ENCODE measurements at places on chromosomes 3 and 15. TPM values are rescaled to one million over a fixed set of nuclear protein-coding genes. Genes with fewer than 3 reads are reported as not detected.

NUP210 gene
- total RNA-seq = 83.4 TPM

IFT80 gene
- 10.1 TPM for total RNA-seq

DNA sequence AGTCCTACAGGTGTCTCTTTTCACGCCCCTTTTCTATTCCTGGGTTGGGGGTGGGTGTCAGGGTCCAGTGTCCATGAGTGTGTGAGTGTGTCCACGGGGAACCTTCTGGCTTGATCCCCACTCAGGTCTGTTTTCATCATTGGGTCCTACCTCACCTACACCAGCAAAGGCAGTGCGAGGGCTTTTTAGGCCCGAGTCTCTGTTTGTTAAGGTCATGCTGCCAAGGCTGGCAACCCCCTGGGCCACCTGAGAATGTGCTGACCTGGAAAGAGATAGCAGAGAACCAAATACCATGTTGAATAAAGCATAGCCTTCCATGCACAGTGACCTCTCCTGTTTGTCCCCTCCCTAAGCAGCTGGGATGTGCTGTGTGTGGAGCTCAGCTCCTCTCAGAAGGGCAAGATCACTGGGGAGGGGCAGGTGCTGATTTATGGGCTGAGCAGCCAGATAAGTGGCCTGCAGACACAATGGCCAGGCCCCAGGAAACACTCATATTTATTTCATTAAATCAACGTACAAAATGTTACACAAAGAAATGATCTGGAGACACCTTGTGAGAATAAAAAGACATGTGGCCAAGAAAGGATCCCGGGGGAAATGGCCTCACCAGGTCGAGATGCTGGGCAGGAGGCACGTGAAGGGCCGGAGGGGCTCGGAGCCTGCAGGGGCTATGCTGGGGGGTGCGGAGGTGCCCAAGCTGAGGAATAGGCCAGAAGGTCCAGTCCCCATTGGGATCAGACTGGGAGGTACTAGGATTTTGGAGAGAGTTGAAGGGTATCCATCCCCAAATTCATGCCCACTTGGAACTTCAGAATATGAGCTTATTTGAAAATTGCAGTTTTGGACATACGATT is 36.1 kb downstream of the RAB6B start:
- no peak for DNase-seq

DNA sequence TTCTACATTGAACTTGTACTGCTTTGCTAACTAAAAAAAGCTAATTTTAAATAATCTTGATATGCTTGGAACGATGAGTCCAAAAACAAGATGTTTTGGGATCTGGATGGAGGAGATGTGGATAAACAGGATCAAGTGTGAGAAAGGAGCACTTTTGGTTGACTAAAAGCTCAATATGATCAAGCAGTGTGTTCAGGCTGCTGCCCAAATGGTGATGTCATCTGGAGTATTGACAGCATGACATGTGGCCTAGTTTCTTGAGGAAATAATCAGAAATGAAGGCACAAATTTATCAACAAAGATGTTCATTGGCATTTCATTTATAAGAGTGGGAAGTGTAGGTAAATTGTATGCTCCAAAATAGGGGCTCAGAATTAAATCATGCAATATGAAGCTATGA is 161.2 kb downstream of the SOX2 start:
- DNase-seq = no peak

DNA sequence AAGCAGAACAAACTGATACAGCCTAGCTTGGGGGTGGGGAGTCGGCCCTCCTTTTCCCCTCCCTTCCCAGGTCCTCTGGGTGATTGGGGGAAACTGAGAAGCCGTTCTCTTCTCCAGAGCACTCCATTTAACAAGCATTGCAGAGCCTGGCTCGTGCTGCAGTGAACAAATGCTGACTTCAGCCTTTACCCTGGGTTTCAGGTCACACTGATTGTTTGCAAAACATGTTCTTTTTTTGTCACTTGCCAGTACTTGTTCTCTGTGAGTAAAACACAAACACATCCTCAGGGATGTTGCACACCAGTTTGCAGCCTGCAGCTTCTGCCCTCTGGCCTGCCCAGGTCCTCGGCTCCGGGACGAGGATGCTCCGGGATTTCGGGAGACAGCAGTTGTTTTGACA is 132.8 kb downstream of the PGPEP1L start:
- DNase-seq = no peak

Data from activated T-cell treated with anti-CD3 and anti-CD28 coated beads, Interleukin-2, amount 50 U/mL, for 4 hours (primary cell).